AML-193 (cell line): ENCODE measurements at places on chromosomes 5 and 9.

- no peak for DNase-seq
These were observed 37.4 kb upstream of the TNFAIP8 start for GRCh38 chr5:119318256-119318894.

DNA sequence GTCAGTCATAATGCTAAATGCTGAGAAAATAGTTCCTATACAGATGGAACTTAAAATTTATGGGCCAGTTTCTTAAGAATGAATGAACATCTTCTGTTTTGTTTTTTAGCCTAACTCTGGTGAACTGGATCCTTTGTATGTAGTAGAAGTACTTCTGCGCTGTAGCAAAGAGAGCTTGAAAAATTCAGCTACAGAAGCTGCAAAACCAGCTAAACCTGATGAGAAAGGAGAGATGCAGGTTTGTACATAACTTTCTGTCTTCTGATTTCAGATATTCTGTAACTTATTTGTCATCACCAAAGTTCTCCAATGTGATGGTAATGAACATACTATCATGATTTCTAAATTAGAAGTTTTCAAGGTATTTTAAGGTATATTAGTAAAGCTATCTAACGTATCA is 80.1 kb downstream of the MTREX start:
- no peak for DNase-seq

GRCh38 chr5:95712347-95712958 is 18.7 kb upstream of the RHOBTB3 start:
- DNase-seq: no peak

DNA sequence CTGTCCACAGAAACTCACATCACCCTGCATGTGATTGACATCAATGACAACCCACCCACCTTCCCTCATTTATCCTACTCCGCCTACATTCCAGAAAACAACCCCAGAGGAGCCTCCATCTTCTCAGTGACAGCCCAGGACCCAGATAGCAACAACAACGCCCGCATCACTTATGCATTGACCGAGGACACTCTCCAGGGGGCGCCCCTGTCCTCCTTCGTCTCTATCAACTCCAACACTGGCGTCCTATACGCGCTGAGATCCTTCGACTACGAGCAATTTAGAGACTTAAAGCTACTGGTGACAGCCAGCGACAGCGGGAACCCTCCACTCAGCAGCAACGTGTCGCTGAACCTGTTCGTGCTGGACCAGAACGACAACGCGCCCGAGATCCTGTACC is 1.7 kb downstream of the PCDHGA3 start:
- no peak for DNase-seq

DNA sequence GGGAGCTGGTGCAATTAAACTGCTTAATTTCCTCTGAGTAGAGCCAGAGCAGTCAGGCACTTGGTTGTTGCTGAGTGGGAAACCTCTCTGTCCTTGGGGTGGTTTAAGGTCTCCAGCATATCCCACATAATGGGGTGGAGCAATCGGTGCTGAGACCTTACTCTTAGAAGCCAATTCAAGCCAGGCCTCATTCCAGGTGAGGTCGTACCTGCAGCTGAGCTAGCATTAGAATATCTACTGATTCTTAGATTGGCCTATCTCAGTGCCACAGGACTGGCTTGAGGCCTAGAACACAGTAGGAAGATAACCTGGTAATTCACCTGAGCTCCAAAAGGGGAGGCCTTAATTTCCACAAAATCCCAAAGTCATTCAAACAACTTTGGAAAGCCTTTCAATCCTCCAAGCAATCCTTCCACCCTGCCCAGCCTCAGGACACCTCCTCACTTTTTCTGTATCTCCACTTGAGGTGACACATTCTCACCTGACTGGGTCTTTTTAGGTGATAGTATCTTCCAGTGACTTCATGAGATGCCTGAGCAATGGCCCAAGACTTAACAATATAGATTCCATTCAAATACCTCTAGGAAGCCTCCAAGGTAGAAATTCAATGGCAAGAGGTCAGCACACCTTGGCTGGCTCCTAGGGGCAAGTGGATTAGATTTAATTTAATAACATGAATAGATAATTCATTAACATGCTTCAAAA is 91.0 kb downstream of the FEM1C start:
- no peak for DNase-seq

GRCh38 chr5:137096149-137097103 is 402.7 kb downstream of the SPOCK1 start:
- DNase-seq: no peak

GRCh38 chr5:113871972-113872371 is 358.5 kb downstream of the YTHDC2 start:
- no peak for DNase-seq

DNA sequence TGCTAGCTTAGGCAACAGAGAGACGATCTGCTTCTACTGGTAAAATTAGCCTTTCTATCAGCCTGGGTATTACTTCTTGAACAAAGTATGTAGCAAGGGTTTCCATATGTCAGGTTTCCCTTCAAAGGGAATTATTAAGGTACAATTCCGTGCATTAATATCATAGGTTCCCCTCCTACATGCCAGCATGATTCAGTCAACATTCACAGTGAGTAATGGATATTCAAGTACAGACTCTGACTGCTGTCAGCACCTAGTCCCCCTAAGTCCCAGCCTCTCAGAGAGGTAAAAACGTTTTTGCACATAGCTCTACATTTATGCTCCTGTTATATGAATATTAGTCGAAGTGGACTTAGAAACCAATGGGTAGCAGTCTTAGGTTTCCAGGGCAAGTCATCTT is 322.4 kb upstream of the CCNG1 start:
- no peak for DNase-seq

DNA sequence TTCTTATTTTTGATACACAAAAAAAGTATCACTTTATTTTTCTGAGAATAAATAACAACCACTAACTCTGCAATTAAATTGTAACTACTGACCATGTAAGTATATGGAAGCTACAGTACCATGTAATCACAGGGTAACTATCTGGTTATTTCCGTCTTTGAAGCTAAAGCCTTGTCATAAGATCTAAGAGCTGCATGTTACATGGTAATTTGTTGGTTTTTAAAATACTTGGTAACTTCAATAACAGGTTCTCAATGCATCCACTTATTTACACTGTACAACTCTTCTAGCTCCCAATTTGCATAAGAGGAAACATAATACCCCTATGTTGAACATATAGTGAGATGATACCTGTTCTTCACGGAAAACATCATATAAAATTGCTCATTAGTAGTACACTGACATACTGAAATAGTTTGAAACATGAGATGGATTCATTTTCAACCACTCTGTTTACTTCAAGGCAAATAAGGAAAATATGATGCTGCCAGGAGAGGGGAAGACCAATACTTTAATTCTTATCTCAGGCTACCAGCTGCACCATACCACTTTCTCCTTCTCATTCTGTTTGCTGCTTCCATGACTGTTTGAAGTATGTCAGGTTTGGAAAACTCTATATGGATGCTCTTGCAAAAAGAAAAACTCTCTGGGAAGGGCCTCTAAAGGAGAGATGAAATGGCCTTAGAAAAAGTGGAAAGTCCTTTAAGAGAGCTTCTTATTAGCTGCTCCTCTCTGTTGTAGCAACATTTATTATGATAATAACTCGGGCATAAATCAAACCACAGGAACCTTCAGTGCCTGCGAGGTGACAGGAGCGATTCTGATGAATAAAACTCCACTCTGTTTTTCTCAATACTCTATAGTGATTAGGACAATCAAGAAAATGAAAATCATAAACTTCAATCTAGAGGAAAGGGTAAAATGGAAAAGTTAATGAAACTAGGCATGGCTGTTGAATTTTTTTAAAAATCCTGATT is 150.2 kb downstream of the KIAA0825 start:
- no peak for DNase-seq

DNA sequence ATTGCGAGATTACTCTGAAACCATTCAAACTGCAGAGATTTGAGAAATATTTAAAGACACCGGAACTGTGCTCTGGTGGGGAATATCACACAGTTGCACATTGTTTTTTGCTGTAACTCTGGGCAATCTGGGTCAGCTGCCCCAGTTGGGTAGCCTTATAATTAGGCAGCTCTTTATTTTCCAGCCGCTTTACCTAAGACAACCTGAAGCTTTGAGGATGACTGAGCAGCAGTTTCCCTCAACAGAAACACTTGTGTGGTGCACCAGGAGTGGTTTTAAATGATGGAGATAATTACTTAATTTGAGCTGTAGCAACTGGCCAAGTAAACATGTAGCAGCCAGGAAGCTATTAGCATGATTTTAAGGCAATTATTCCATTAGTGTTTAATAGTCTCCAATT is 2.9 kb downstream of the PLCXD3 start:
- DNase-seq: no peak

GRCh38 chr9:35695943-35696401 is 6.2 kb upstream of the TPM2 start:
- DNase-seq: no peak
